Ascending aorta (tissue), 2 donors: ENCODE measurements at places on chromosomes 7 and 10.

DNA sequence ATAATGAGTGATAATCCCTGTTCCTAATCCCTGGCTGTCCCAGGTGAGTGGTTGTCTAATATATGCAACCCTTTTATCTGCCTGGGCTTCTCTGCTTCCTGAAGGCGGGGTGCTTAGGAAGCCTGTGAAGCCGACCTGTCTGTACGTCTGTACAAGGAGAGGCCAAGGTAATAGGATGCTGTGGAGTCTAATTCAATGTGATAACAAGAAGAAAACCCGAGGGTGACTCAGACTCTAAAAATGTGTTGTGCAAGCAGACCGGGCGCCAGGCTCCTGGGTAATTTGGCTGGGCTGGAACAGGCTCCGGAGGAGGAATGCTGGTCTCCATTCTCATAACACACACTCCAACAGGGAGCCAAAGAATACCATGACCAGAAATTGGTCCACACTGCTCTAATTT lies 43.6 kb downstream of the THNSL1 start:
- DNase-seq: peak; percentile 47

- no peak for DNase-seq
Measured at GRCh38 chr7:122143376-122143750, 686 bp downstream of the AASS start.

DNA sequence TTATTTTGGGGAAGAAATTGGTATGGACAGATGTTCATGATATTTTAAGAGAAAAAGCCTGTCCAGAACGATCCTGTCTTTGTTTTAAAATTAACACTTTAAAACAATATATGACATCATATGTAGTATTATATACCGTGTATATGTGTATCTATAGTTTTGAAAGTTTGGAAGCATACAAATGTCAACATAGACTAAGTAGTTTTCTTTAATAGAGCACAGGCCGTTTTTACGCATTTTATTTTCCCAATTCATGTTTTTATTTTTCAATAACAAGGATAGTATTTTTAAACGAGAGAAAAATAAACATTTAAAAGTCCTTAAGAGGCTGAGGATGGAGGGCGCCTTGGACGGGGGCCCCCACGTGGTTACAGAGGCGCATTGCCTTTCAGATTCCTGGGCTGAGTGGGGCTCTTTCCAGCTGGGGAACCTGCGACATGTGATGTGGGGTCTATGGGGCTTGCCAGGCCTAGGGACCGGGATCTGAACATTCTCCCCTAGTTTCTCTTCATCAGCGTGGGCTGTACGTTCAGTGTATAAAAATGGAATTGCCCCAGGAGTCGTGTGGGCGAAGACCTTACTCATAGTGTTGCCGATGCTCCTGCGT lies 127.8 kb upstream of the ZNF746 start:
- DNase-seq: peak; percentile 73

GRCh38 chr10:28892818-28893547 lies 215.7 kb downstream of the BAMBI start:
- no peak for DNase-seq

GRCh38 chr7:17380736-17381662 lies 82.5 kb downstream of the AHR start:
- no peak for DNase-seq

DNA sequence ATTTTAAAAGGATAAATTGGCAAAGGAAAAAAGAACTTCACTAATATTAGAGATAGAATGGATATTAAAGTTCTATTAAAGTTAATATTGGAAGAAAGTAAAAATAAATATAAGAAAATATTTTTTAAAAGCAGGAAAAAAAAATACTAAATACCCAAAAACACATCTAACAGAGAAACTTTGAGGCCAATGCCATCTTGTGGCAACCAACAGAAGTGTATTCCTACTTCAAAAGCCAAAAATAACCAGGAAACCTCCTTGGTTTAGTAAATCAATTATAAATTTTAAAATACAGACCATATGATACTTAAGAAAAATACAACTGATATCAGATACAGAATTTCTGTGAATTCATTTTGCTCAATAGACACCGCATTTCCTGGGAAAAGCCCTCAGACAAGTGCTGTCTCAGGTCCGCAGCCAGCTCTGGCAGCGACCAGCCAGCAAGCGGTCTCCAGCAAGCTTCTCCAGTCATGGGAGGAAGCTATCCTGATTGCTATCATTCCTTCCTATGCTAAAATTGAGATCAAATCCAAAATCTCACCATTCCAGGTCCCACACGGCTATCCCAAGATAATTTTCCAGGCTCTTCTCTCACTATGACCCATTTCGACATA lies 65.3 kb downstream of the LMBR1 start:
- DNase-seq: no peak

GRCh38 chr7:76262683-76263402 lies 39.6 kb upstream of the HSPB1 start:
- DNase-seq: no peak
